ENCODE measurements at places on chromosomes 11 and 22.

DNA sequence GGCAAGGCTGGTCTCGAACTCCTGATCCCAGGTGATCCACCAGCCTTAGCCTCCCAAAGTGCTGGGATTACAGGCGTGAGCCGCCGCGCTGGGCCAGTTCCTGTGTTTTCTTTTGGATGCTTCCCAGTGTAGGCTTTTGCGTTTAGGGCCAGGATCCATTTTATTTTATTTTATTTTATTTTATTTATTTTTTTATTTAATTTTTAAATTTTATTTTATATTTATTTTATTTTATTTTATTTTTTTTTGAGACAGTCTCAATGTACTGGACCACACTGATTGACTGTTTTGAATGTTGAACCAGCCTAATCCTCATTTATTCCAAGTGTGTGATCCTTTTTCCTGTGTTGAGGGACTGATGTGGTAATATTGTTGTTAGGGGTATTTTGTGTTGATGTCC, 8.4 kb downstream of the EPS8L2 start:
- DNase-seq = no peak

GRCh38 chr11:74909385-74909784, 39.5 kb downstream of the XRRA1 start:
- no peak for DNase-seq

DNA sequence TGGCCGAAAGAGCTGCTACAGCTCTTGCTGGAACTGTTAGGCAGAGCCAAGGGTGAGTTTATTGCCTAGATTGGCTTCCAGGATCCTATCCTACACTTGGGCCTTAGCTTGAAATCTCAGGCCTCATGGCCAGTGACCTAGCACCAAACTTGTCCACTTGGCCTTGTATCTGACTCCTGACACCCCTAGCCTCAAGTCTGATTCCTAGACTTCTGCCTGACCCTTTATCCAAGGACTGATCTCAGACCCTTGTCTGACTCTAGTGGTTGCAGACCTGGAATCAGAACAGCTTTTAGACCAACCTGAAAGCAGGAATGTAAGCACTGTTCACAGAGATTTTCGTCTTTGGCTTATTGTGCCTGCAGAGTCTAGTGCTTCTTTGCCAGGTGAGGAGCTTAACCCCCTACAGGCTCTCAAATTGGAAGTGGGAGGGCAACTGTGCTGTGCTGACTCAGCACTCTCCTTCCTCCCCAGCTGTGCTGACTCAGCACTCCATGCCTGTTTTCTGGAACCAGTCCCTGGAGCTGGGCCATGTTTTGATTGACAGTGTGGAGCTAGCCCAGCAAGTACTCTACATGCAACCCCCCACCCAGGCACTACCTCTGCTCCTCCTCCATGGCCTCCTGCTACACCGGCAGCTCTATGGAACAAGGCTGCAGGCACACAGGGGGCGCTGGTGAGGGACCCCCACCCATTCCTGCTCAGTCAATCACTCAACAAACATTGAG, 35.1 kb downstream of the RRP8 start:
- no peak for DNase-seq

- DNase-seq = peak; percentile 64
Measured at GRCh38 chr22:50531546-50531961, 1.7 kb upstream of the TYMP start.

Data from CD4-positive, alpha-beta T cell treated with Interleukin-17A for 4 hours (primary cell).